ENCODE measurements at places on chromosomes 13 and 19. TPM values are rescaled to one million over a fixed set of nuclear protein-coding genes. Genes with fewer than 3 reads are reported as not detected.

EXOC3L2 gene
- total RNA-seq: 0.61 TPM

BRME1 gene
- 6.7 TPM for total RNA-seq

SH2D3A gene
- 17.9 TPM for total RNA-seq

ERICH4 gene
- not detected for total RNA-seq

KANK3 gene
- 5.3 TPM for total RNA-seq

PDE4C gene
- 1.8 TPM for total RNA-seq

B3GNT3 gene
- total RNA-seq: 0.96 TPM

KIR3DL2 gene
- not detected for total RNA-seq

PCDH20 gene
- total RNA-seq: 0.29 TPM

MCEMP1 gene
- total RNA-seq: not detected

PIBF1 gene
- total RNA-seq: 10.7 TPM

FGF22 gene
- 0.72 TPM for total RNA-seq

IZUMO4 gene
- total RNA-seq: 3.0 TPM

ODAD3 gene
- total RNA-seq: 2.2 TPM

WDR88 gene
- total RNA-seq: not detected

BBC3 gene
- total RNA-seq: 23.2 TPM

RASIP1 gene
- total RNA-seq: 2.8 TPM

JAK3 gene
- 3.5 TPM for total RNA-seq

F10 gene
- 1.7 TPM for total RNA-seq

SPTBN4 gene
- 2.9 TPM for total RNA-seq

ATP1A3 gene
- total RNA-seq: 11.6 TPM

QPCTL gene
- 14.1 TPM for total RNA-seq

SLC17A7 gene
- 1.1 TPM for total RNA-seq

ELANE gene
- total RNA-seq: not detected

PPP1R13L gene
- total RNA-seq: 40.4 TPM

ZNF575 gene
- total RNA-seq: not detected

GRIK5 gene
- 45.0 TPM for total RNA-seq
